Bone marrow (tissue), 2 donors: ENCODE measurements at places on chromosomes 3 and 15.

- no peak for DNase-seq
Observed at GRCh38 chr3:116417151-116417550, 28.1 kb downstream of the LSAMP start.

- DNase-seq: no peak
Observed at GRCh38 chr15:90895571-90896117, 7.5 kb upstream of the MAN2A2 start.

DNA sequence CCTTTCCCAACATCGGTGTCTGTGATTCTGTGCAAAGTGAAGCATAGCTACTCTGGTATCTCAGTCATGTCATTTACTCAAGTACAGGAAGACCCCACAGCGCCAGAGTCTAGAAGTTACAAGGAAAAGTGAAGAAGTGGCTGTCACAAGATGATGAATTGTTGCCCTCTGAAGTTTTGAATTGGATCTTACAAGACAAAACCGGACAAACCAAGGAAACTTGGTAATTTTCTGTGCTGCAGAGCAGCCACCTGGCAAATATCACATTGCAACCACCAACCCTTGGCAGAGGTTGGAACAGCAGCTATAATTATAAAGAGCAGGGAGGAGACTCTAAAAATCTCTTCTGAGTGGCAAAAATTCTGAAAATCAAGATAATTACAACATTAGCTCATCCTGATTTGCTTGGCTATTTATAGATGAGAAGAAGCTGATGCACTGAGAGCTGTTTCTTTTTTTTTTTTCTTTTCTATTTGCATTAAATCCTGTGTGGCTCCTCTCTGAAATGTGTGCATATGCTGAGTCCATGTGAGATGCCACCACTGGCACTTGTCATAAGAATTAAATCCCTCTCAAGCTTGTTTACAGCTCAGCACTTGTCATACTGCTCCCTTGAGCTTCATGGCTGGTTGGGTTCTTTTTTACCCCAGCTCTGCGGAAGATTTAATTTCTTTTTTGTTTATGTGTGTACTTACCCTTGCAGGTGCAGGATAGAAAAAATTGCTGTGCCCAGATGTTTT is 68.0 kb upstream of the MNS1 start:
- DNase-seq: no peak

- DNase-seq: no peak
Observed at GRCh38 chr3:32414522-32415202, 23.0 kb downstream of the CMTM7 start.

- no peak for DNase-seq
Observed at GRCh38 chr3:191792580-191792979, 331.6 kb downstream of the PYDC2 start.

DNA sequence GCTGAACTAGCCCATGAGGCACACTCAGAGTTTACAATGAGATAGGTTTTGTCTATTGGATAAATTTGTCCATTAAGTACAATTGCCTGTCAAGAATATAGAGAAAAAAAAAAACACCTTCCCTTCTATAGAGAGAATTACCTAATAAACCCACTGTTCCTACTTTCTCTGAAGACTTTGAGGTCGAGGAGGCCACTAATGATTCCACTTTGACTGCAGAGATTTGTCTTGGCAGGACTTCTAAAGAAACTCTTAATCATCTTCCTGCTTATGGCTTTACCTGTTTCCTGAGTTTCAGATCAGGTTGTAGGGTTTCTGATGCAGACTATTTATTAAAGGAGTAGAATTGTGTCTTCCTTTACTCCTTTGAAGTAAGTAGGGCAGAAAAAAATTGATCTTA is 342.4 kb upstream of the KCNMB2 start:
- no peak for DNase-seq

DNA sequence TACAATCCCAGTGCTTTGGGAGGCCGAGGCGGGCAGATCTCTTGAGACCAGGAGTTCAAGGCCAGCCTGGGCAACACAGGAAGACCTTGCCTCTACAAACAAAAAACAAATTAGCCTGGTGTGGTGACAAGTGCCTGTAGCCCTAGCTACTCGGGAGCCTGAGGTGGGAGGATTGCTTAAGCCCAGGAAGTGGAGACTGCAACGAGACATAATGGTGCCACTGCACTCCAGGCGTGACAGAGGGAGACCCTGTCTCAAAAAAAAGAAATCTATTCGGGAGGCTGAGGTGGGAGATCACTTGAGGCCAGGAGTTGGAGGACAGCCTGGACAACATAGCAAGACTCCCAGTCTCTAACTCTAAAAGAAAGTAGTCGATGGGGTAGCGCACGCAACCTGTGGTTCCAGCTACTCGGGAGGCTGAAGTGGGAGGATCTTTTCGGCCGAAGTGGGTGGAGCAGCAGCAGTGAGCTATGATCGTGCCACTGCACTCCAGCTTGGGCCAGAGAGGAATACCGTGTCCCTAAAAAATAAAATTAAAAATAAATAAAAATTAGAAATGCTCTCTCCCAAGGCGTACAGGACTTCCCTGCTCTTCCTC is 775 bp downstream of the C3orf33 start:
- no peak for DNase-seq

DNA sequence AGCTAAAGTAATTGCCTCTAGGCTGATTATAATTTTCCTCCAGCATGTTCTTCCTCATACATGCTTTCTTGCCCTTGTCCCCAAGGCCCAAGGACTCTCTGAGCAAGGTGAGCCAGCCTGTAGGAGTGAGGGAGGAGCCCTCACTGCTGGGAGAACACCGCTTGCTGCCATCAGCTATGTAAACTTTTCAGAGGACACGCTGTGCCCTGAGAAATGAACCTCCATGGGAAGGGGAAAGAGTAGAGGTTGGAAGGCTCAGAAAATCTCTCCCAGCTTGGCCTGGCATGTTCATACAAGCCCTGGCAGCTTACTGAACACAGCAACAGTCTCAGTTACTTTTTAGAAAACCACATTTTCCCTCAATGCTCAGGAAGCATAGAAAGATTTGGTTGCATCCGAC is 103.0 kb upstream of the SLC24A5 start:
- DNase-seq: no peak

DNA sequence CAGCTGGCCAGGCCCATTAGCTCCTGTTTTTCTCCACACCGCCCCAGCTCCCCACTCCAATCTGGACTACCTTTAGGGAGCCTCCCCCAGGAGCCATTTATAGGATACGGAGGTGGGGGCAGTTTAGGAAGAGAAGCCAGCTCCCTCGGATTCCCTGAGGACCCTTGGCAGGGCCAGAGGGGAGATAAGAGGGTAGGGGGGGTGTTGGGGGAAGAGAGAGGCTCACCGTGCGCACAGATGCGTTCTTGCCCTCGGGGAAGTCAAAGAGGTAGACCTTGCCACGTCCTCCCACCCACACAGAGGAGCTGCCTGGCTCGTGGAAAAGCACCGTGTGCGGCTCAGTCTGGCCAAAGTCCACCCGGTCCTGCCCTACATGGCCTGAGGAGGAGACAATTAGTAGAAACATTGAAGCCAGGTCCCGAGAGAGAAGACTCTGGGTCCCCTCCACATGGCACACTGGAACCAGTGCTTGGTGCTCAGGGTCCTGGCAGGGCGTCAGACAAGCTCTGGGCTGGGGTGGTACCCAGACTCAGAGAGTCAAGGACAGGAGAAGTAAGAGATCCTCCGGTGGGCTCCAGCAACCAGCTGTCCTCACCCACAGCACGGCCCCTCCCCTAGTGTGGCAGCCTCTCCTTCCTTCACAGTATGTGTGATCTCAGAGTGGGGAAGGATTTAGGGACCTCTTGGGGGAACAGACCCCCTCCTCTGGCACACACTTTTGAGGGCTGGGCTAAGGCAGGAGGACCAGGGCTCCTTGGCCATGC is 15.0 kb downstream of the SEMA7A start:
- DNase-seq: no peak

- DNase-seq: no peak
Observed at GRCh38 chr3:179450261-179450701, 989 bp downstream of the GNB4 start.

DNA sequence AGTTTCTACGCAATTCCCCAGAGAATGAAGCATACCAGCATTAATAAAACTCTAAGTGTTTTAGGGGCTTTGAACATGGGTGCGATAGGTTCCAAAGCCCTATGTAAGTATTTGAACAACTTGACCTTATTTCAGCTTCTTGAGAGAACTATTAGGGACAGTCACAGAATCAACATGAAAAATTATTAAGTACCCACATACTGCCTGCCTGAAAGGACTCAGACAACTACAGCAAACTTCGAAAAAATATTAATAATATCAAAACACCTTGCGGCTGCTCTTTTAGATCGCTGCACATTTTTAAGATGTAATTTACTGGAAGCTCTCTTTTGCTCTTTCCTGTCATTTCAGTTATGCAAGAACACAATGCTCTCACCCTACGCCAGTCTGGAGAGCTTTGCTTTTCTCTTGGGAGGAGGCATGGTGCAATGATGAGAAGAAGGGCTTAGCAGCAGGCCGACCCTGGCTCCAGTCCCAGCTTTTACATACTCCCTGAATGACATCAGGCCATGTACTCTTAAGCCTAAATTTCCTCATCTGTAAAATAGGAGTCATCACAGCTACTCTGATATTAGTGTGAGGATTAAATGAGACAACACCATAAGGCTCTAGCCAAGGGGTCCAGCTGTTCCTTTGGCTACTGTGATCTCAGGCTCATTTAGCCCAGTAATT is 640.7 kb downstream of the FHIT start:
- no peak for DNase-seq
